Stomach (tissue), 19 donors: ENCODE measurements at places on chromosomes 3 and 15.
A peak's percentile ranks its signal among the peaks of the same experiment; 100 is the strongest.

DNA sequence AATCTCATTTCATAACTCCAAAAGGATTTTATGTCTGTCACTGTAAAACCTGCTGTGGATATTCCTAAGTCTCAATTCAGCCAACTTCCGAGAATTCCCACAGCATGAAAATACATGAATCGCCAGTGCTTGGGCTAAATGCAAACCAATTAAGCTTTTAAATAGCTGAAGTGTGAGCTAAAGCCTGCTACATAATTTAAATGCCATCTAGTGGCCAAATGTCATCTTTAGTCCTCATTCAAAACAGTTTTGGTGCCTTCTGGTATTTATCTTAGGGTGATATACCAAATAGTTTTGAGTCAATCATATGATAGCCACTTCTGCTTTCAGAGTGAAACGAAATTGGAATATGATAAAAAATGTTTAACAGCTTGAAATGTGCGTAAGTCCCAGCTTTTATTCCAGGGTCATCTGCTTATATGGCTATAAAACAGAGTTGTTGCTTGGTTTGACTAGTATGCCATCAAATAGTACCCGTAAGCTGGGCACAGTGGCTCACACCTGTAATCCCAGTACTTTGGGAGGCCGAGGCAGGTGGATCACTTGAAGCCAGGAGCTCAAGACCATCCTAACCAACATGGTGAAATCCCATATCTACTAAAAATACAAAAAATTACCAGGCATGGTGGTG lies 41.8 kb upstream of the CCNL1 start:
- DNase-seq = peak; percentile 54

DNA sequence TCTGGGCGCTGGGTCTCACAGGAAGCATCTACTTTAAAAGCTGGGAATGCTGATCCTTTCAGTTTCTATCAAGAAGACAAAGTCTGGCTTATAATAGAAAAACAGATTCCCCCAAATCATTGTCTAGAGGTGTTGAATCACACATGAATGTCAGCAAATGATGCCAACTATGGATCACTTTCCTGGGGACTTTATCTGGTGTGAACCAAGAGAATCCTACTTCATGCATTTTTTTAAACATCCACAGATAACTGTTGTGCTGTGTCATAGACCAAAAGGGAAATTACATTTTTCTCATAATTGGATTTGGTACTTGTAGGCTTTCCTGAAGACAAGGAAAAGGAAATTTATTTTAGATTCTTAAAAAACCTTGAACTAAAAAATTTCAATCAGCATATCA lies 132.7 kb downstream of the CD47 start:
- DNase-seq = no peak

DNA sequence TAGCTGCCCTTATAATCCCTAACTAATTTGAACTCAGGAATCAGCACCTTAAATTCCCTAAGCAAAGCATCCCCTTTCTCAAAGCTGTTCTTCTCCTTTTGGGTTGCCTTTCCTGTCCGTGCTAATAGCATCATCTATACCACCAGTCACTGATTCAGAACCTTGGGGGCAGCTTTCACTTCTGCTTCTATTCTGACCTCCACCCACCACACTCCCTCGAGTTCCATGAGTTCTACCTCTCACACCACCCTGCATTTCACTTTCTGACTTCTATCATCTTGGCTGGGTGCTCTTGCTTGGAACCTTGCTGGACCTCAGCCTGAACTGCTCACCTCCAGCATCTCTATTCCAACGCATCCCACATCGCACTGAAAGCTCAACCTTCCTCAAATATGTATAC lies 55.4 kb upstream of the KCNMB2 start:
- no peak for DNase-seq

- DNase-seq = no peak
These were observed 129.0 kb upstream of the ARHGEF3 start for GRCh38 chr3:56930706-56931105.

GRCh38 chr15:90002428-90002844 lies 1.3 kb downstream of the ZNF710 start:
- DNase-seq = no peak

DNA sequence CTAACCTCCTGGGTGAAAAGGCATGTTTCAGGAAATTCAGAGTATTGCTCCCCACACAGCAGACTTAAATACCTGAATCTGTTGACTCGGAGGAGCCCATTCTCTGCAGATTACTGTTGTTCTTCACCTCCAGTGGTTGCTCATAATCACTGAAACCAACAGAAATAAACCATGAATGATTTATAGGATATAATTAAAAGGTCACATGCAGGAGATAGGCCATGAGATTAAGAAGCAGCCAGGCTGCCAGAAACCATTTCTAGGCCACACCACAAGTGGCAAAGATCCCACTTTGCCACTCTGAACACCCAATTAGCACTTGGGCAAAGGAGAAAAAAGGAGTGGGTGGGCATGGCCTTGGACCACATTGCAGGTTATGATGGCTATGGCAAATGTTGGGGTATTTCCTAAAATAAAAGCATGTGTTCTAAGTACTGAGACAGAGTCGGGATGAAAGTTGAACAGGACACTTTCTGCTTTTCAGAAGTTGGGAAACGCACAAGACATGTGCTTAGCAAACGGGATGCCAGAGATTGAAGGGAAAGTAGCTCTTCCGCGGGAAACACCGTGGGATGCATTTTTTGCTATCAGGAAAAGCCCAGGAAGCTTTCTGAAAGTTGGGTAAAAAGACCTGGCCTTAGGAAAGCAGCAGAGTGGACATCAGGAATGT lies 1.5 kb downstream of the CDC25A start:
- no peak for DNase-seq

GRCh38 chr15:62549345-62549970 lies 384.4 kb upstream of the C2CD4B start:
- DNase-seq = peak; percentile 62

GRCh38 chr3:58026598-58026997 lies 18.4 kb downstream of the FLNB start:
- no peak for DNase-seq

DNA sequence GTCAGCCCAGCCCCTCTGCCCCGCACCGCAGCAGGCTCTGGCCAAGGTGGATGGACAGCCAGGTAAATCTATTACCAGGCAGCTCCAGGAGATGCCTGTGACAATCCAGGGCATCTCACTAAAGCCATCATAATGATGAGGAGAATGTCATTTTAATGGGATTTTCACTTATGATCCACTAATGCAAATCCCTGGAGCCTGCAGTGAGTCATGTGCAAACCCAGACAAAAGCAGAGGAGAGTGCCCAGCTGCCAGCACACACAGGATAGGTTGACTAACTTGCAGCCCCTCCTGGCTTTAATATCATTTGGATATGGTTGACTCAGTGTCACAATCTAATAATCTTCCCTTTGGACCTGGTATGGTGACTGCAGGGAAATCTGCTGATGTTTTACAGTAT lies 206.9 kb upstream of the TRIM42 start:
- no peak for DNase-seq

DNA sequence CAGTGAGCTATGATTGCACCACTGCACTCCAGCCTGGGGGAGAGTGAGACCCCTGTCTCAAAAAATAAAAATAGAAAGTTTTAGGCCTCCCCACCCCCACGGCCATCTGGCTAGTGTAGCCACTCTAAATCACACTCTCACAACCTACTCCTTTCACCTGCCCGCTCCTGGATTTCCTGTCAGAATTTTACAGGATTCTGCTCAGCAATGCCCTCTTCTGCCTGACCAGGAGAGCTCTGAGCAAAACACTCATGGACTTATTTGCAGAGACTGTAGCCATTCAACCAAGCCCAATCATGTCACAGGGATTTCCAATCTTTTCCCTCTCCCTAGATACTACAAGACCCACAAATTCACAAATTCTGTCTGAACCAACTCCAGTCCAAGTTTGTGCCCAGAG lies 242.6 kb upstream of the TPRG1 start:
- DNase-seq = peak; percentile 71

GRCh38 chr15:41396111-41396510 lies 6.2 kb downstream of the NDUFAF1 start:
- DNase-seq = no peak

DNA sequence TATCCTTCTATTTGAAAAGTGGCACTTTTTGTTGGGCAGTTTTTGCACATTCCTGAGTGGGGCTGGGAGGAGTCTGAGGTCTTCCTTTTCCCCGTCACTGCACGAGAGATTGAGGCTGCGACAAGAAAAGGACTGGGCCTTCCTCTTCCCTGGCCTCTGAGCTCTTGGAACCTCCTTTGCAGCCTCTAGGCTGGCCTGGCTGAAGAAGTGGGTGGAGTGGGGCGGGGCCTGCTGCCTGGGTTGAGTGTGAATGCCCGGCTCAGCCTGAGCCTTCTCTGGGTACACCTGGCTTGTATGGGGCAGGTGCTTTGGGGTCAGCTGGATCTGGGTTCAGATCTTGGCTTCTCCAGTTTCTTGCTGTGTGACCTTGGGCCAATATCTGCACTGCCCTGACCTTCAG lies 43.1 kb downstream of the PLXNA1 start:
- no peak for DNase-seq

DNA sequence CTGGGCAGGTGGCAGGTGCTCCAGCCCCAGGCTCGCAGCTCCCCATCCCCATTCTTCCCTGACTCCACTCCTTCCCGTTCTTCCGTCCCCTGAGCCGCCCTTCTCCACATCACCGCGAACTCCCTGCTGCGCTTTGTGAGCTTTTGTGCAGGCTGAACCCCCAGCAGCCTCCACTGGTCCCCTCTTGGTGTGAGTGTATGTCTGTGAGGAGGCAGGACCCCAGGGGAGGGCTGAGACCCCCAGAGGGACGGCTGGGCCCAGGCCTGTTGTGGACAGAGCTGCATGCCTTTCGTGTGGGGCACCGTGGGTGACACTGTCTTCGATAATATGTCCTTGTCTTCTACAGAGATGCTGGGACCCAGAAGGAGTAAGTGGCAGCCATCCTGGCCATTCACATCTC lies 7.3 kb upstream of the ITIH3 start:
- DNase-seq = no peak

DNA sequence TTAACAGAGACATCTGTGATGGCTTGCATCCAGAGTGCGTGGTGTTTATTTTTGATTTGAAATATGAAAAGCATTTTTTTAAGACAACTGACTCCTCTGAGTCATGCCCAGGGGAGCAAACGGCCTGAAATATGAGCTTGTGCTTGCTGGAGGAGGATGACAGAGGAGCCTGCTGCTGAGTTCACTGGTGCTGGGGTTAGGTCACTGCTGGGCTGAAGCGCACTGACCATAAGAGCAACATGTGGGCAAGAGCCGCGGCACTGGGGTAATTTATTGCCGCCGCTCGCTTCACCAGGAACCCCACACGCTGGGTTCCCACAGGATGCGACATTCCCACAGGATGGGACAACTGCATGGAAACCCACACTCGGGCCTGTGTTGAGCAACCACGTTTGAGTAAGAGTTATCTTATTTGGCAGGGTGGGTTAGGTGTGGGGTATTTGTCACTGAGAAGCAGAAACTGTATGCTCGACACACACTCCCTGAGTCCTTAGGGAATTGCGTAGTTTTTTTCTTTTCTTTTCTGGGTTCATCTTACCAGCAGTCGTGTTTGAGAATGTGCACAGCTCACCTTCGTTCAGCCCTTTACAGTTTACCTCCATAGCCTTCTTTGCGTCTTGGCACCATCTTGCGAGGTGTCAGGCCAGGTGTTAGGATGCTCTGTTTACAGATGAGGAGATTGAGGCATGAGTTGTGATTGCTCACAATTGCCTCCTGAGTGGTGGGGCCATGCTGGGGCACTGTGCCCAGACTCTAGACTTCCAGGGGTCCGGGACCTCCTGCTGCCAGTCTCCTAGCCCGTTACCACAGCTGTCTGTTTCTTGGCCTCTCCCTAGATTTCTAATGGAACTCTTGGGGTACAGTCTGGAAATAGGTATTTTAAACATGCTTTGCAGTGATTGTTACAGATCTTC lies 60.4 kb downstream of the SMAD3 start:
- DNase-seq = peak; percentile 83

DNA sequence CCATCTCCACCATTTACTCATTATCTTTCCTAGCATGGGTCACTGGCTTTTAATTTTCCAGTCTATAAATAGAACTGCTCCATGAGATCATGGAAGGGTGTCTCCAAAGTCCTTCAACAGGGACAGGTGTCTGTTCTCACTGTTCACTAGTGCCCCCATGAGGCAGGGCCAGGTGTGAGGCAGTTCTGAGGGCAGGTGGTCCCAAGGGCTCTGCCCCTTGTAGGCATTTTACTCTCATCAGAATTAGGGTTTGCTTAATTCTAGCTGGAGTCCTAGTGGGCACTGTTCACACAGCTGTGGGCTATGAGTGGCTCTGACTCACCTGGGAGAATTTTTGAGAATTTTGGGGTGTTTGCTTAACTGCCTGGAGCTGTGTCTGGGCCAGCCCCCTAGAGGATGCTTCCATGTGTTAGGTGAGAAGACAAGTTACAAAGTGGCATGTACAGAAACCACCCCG lies 248.0 kb upstream of the LYSMD4 start:
- DNase-seq = no peak

- DNase-seq = no peak
These were observed 38.3 kb upstream of the ARHGEF3 start for GRCh38 chr3:56839784-56840715.

DNA sequence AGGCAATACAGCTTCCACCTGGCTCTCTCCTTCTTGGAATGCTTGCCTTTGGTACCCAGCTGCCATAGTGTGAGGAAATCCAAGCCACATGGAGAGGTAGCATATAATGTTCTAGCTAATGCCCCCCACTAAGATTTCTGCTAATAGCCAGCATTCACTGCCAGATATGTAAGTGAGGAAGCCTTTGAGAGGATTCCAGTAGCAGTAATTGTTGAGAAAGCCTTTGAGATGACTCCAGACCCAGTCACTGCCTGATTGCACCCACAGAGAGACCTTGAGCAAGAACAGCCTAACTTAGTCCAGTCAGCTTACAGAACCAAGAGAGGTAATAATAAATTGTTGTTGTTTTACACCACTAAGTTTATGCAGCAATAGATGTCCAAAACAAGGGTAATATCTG lies 63.1 kb downstream of the STRIT1 start:
- DNase-seq = no peak

DNA sequence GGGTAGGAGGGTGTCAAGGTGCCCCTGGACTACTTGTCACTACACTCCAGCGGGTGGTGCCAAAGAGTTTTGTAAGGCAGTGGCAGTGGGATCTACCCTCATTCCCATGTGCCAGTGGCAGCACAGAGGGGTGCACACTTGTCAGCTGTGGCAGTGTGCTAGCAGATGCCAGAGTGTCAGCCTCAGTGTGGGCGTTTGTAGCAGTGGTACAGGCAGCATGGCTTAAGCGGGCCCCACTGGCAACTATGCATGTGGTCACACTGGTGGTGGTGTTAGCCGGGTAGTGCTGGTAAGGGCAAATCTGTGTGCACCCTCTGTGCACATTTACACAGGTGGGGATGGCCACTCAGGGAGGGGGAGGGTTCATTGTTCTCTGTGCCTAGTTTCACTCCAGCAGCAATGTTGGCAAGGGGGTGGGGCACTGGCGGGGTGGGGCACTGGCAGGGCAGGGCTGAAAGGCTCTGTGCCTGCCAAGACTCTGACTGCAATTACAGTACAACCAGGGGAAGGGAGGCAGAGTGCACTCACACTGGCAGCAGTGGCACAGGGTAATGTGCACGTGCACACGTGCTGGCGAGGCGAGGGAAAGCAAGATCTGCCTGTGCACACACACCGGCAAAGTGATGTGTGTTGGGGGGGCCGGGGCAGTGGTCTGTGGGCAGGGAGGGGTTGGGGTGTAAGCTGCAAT lies 31.8 kb downstream of the MYO9A start:
- DNase-seq = peak; percentile 55
